ENCODE measurements at places on chromosomes 2 and 18.

- DNase-seq, result no peak
These were observed 119.0 kb upstream of the ZBTB14 start for GRCh38 chr18:5414546-5414945.

DNA sequence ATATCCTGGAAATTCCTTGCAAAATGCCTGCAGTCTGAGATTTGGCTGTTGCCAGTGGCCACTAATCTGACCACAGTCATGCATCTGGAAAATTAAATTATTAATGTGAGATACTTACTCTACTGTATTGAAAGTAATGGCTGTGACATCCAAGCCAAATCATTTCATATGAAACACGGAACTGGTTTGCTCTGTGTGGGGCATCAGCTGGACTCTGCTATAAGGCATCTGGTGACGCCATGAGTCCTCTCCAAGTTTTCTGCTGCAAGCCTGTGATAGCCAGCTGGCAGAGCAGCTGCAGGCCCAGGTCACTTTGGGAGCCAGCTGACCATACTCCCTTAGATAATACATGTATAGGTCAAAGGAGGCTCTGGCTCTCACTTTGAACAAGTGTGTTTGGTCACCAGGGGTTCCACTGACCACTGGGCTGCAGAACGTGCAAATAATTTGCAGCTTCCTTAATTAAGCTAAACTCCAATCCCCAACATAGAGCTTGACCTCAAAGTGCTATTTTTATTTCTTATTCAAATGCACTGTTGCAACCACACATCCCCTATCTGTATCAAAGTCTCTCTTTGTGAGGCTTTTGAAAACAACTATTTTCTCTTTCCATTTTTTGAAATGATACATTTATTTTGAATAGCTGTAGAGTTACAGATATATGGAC is 152.9 kb downstream of the NCKAP5 start:
- DNase-seq, result no peak

GRCh38 chr2:41764131-41764530 is 283.7 kb upstream of the PKDCC start:
- DNase-seq, result no peak

DNA sequence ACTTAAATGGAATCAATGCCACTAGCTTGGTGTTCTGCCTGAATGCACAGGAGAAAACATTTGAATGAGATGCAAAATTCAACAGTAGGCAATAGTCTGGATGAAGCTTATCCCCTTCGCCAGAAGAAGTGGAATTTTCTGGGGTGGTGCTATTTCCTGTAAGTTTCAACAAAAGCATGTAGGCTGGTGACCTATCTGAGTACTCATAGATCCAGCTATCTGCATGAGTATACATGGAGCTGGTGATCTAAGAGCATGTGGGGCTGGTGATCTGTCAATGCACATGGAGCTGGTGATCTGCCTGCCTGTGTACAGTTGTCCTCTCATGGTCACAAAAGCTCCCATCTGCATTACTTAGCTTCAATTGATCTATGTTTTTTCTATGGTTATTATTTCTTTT is 71.2 kb downstream of the SLC9A4 start:
- no peak for DNase-seq

GRCh38 chr2:184685999-184686841 is 87.9 kb downstream of the ZNF804A start:
- DNase-seq, result no peak

- DNase-seq, result no peak
These were observed 36.1 kb upstream of the ITGA4 start for GRCh38 chr2:181421131-181421458.

- DNase-seq, result no peak
These were observed 102.7 kb downstream of the CPO start for GRCh38 chr2:207041786-207042554.

DNA sequence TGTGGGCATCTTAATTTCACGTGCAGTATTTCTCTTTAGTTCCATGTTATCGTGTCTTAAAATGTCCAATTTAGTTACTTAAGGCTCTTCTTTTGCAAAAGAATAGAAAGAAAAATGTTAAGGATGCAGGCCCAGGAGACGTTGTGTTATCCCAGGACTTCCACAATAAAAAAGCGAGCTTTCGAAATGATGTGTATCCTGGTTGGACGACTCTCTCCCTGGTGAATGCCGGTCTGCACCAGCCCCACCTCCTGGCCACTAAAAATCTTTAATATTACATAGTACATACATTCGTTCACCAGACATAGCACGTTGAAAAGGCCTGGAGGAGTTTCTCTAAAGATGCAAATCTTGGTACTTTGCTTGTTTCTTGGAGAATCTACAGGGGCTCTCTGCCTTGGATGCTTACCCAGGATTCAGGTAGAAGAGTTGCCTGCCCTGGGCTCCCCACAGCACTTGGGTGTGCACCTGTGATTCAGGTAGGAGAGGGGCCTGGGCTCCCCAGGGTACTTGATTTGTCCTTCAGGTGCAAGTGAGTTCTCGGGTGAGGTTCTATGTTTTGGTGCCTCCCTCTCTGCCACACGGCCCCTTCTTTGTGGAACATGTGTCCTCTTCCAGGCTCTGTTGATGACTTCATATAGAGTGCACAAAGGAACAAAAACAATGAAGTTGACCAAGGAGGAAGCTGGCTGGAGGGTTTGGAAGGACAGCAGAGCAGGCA is 26.6 kb downstream of the TWIST2 start:
- no peak for DNase-seq

GRCh38 chr2:215828528-215829184 is 184.7 kb downstream of the MREG start:
- no peak for DNase-seq

- DNase-seq, result no peak
These were observed 175.7 kb downstream of the METTL4 start for GRCh38 chr18:2395427-2396161.

GRCh38 chr2:9748577-9748976 is 94.7 kb upstream of the TAF1B start:
- DNase-seq, result no peak

GRCh38 chr2:5697562-5697961 is 5.4 kb downstream of the SOX11 start:
- DNase-seq, result no peak

DNA sequence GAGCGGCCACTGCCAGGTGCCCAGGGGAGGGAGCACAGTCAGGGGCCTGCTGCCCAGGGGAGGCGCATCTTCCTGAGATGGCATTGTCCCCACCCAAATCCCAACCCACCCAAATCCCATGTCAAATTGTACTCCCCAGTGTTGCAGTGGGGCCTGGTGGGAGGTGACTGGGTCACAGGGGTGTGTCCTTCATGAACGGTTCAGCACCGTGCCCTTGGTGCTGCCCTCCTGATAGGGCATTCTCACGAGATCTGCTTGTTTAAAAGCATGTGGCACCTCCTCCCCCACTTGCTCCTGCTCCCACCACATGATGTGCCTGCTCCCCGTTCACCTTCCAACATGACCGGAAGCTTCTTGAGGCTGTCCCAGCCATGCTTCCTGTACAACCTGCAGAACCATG is 27.6 kb downstream of the ANKMY1 start:
- no peak for DNase-seq

DNA sequence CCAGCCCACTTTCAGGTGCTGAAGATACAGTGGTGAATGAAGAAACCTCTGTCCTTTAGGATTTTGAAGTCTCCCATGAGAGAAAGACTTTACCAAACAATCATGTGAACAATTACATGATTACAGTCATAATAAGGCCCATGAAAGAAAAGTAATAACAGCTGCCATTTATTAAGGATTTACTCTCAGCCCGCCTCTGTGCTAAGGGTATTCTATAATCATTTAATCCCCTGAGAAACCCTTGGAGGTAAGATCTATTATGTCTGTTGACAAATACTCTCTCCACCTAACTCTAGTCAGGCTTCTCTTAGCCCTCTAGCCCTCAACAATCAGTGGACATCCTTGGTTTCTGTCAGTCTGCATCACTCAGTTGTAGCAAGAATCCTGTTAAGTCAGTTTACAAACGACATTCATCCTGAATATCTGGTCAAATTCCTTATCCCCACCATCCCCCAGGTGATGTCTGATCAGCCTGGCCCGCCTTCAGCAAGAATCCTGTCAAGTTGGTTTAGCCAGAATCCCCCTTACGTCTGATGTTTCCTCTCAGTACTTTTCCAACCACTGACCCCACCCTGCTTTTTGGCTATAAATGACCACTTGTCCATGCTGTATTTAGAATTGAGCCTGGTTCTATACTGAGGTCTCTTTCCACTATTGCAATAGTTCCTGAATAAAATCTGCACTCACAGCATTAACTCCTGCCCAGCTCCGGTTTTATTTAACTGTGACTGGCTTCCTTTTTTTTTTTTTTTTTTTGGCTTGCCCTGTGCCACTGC is 12.2 kb upstream of the SOCS6 start:
- no peak for DNase-seq

DNA sequence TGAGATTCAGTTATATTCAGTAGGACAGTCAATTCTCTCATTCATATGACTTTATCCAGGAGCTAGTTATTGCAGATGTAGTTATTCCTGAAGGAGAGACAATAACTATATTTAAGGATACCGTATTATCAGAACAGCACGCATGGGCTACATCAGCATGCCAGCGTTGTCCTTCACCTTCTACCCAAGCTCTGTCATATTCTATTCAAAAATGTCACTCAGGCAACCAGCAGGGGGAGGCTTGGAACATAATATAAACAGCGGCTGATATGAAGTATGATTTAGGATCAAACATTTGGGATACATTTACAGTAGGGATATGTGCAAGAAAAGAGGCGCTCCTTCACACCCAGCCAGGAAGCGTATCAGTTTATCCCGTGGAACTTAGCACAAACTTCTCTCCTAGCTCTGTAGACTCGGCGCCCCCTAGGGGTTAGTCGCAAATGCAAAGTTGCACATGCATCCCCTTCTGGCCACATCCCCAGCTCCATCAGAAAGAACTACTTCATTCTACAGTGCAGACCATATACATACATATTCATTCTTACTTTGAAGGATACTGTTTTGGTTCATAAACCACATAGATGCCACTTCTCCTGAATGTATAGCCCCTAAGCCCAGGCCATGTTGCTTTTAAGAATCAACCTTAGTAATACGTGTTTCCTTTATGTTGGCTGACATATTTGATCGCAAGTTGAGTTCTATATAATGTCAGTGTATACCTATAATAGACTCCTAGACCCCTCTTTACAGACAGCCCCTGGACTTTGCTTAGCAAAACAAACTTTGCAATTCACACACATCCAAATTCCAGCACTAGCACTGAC is 759.4 kb downstream of the ADCYAP1 start:
- DNase-seq, result no peak

GRCh38 chr2:57908736-57909161 is 137.9 kb upstream of the VRK2 start:
- no peak for DNase-seq

DNA sequence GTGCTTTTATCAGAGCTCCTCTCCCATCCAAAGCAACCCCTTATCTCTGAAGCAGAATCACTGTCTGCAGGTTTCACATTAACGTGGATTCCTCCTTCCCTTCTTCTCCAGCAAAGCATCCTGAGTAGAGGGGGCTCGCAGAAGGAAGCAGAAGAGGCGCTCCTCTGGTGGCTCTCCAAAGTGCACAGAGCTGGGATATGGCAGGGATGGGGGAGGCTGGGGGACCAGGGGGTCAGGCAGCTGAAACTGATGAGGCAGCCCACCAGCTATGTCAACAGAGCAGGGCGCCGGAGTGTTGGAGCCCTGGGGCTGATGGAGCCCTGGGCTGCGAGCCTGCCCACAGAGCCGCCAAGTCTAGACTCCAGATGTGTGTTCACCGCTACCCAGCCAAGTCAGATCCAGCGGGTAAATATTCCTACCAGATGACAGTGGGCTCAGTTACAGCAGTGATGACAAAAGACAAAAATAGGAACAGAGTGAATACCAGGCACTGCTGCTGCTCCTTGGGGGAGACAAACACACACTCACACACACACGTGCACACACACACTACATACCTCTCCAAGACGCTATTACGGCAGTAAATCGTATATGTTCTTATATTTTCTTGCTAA is 678.3 kb upstream of the ID2 start:
- no peak for DNase-seq

DNA sequence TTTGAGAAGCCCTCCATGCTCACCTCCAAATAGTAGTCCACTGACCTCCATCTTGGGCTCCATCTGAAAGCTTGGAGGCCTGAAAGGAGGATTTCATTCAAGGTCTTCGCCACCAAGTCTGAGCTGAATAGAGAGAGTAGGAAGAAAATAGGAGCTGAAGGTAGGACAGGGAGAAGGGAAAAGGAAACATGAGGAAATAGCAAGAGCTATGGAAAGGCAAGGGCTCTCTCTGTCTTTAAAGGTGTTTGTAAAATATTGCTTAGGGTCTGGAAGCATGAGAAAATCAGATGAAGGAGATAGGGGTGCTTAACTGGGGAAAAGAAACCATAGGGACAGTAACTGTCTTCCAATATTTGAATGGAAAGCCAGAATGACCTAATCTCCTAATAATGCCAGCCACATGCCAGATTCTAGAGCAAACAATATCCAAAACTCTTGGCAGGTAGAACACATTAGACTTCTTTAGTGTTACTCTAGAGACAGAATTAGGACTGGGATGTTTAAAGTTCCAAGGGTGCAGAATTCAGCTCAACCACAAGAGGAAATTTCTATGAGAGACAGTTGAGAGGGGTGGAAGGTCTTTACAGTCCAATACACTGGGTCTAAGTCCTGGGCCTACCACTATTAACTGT is 67.4 kb downstream of the NAB1 start:
- no peak for DNase-seq

- no peak for DNase-seq
These were observed 56.4 kb downstream of the ACVR1 start for GRCh38 chr2:157819761-157820160.

DNA sequence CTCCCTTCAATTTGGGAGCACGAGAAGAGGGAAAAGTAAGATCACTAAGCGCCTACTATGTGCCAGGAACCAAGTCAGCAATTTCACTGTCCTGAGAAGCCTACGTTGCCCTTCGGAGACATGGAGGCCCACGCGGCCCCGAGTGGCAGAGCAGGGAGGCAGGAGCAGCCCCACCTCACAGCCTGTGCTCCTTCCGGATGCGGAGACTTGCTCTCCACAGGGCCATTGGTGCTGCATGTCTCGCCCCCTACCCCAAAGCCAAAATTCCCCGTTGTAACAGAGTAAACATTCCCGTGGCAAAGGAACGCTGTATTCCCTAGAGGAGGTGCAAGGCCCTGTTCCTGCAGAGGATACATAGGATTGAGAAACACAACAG is 4.5 kb downstream of the SLC14A2 start:
- no peak for DNase-seq

DNA sequence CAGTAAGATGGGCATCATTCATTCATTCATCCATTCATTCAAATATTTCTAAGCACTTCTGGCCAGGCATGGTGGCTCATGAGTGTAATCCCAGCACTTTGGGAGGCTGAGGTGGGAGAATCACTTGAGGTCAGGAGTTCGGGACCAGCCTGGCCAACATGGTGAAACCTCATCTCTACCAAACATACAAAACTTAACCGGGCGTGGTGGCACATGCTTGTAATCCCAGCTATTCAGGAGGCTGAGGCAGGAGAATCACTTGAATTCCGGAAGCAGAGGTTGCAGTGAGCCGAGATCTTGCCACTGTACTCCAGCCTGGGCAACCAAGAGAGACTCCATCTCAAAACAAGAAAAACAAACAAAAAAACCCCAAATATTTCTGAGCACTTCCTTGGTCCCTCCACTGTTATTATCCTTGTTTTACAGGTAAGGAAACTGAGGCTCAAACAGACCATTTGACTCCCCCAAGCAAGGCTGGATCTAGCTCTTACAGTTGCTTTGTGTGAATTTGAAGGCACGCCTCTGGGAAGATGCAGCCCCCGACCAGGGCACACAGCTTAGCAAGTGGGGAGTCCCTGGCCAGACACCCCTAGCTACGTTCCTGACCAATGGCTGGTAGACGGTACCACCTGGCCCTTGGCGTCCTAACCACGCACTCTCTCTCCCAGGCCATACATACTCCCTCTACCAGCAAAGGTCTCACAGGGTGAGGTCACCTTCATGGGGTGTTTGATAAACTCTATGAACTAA is 50.6 kb upstream of the ODC1 start:
- DNase-seq, result no peak
